ENCODE measurements at places on chromosomes 7 and 10. TPM values are rescaled to one million over a fixed set of nuclear protein-coding genes. Genes with fewer than 3 reads are reported as not detected.
A peak's percentile ranks its signal among the peaks of the same experiment; 100 is the strongest.

SNCG gene
- total RNA-seq, result 69.6 TPM

- no peaks in the 10 kb centered on the region for H3K27me3 ChIP-seq
- H3K4me3 ChIP-seq, result no peak overlapping the region
- H3K36me3 ChIP-seq, result no peaks in the 10 kb centered on the region
- peaks cover 10% of the 10 kb centered on the region for H3K4me1 ChIP-seq
- DNase-seq, result no peak
Measured at GRCh38 chr10:46538717-46539426, 17.6 kb downstream of the GPRIN2 start.

GRCh38 chr7:137967143-137968018 lies 34.5 kb downstream of the CREB3L2 start:
- no peak overlapping the region for H3K4me3 ChIP-seq
- no peak overlapping the region for H3K27ac ChIP-seq
- DNase-seq, result no peak
- no peaks in the 10 kb centered on the region for H3K27me3 ChIP-seq

PSPH gene
- total RNA-seq, result 36.9 TPM

- no peak overlapping the region for H3K27ac ChIP-seq
- no peaks in the 10 kb centered on the region for H3K4me1 ChIP-seq
- H3K36me3 ChIP-seq, result no peaks in the 10 kb centered on the region
- no peaks in the 10 kb centered on the region for H3K27me3 ChIP-seq
Measured at GRCh38 chr7:102305414-102306268, 19.0 kb downstream of the SH2B2 start.

DNA sequence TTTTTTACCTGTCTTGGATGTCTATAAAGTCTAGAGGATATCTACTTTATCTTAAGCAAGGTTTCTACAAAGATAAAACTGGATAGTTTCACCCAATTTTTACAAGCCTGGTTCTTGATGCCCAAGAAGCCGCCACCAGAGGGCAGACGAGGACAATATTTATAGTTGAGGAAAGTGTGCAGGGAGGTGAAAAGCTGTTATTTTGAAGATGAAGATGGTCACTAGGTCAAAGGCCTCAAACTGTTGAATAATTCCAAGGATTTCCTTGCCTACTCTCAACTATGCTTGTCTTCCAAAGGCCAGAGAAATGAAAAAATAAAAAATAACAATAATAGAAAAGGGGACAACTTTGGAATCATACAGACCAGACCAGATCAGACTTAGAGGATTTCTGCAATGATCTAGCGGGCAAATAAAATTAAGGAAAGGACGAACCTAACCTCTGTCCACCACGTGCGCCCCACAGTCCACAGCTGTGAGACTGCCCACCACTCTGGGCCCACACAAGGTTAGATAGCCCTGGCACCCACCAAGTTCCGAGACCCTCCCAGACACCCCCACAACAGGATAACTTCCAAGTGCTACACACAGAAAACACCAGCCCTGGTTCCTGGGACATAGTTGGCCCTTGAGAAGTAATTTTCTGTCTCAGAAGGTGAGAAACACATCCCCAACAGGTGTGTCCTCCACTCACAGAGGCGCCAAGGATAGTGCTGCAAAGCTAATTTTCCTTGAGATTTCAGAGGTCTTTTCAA lies 2.8 kb downstream of the PKD1L1 start:
- no peaks in the 10 kb centered on the region for H3K4me1 ChIP-seq
- no peaks in the 10 kb centered on the region for H3K27me3 ChIP-seq
- peak; percentile 84 for DNase-seq
- H3K4me3 ChIP-seq, result no peak overlapping the region

GRCh38 chr7:16212610-16213009 lies 208.7 kb downstream of the CRPPA start:
- no peak overlapping the region for H3K4me3 ChIP-seq
- H3K27me3 ChIP-seq, result no peaks in the 10 kb centered on the region
- DNase-seq, result no peak
- no peak overlapping the region for H3K27ac ChIP-seq
- no peaks in the 10 kb centered on the region for H3K36me3 ChIP-seq

VSIR gene
- total RNA-seq, result 57.2 TPM

UBE3C gene
- total RNA-seq, result 62.7 TPM

PPP1R17 gene
- not detected for total RNA-seq

TRIM56 gene
- 54.5 TPM for total RNA-seq
